Hepatocyte (in vitro differentiated cells): ENCODE measurements at places on chromosomes 5 and 9. TPM values are rescaled to one million over a fixed set of nuclear protein-coding genes. Genes with fewer than 3 reads are reported as not detected.

- no peaks in the 10 kb centered on the region for H3K36me3 ChIP-seq
- H3K27me3 ChIP-seq, result no peaks in the 10 kb centered on the region
- H3K27ac ChIP-seq, result no peak overlapping the region
- no peak for DNase-seq
Measured at GRCh38 chr9:680106-680505, 161.4 kb upstream of the DMRT1 start.

DNA sequence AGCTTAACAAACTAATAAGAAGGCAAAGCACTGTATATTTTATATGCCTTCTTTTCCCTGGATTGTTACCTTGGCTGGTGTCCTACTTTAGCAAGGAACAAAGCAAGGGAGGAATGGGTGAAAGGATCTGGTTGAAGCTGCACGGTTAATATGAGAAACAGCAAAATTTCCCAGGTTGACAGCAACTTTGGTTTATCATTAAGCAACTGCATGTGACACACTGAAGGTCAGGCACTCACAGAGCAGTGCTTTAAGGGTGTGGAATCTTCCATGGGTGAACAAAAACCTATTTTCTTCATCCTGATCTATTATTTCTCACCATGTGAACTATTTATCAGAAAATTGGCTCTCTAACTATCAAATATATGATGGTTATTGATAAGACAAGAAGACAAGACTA is 109.0 kb upstream of the ATP10B start:
- no peaks in the 10 kb centered on the region for H3K36me3 ChIP-seq
- no peak for DNase-seq
- no peaks in the 10 kb centered on the region for H3K27me3 ChIP-seq
- H3K27ac ChIP-seq, result peak overlapping the region; percentile 78

DNA sequence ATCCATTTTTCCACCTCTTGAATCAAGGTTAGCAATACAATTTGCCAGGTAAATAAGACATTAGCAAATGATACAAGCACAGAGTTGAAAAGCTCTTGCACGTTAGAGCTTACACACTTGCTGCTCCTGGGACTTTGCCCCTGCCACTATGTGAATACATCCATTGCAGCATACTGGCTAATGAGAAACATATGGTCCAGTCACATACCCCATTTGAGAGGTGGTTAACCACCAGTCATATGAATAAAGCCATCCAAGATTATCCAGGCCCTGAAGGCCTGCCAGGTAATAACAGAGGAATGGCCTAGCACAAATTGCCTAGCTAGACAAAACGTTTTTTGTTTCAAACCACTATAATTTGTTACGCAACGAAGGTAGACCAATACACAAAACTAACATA is 45.8 kb upstream of the FTMT start:
- H3K27ac ChIP-seq, result no peak overlapping the region
- no peaks in the 10 kb centered on the region for H3K36me3 ChIP-seq
- DNase-seq, result peak; percentile 6
- H3K27me3 ChIP-seq, result no peaks in the 10 kb centered on the region

DNA sequence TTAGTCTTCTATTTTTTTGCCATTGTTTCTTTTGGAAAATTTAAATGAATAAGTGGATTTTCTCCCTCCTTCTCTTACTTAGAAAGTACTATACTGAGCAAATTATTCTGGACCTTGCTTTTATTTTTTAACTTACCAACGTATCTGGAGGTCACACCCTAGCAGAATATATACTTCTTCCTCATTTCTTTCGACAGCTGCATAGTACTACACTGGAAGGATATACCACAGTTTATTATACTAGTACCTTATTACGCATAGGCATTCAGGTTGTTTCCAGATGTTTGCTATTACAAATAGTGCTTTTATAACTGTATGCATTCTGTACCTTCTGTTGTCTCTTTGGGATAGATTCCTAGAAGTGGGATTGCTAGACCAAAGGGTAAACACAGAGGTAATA is 16.7 kb downstream of the RC3H2 start:
- no peak overlapping the region for H3K4me3 ChIP-seq
- H3K27ac ChIP-seq, result no peak overlapping the region
- DNase-seq, result no peak
- no peaks in the 10 kb centered on the region for H3K36me3 ChIP-seq

- no peak for DNase-seq
- no peak overlapping the region for H3K4me3 ChIP-seq
- H3K27me3 ChIP-seq, result peaks cover 16% of the 10 kb centered on the region
Measured at GRCh38 chr5:181156758-181157157, 9.4 kb downstream of the OR2V2 start.

DNA sequence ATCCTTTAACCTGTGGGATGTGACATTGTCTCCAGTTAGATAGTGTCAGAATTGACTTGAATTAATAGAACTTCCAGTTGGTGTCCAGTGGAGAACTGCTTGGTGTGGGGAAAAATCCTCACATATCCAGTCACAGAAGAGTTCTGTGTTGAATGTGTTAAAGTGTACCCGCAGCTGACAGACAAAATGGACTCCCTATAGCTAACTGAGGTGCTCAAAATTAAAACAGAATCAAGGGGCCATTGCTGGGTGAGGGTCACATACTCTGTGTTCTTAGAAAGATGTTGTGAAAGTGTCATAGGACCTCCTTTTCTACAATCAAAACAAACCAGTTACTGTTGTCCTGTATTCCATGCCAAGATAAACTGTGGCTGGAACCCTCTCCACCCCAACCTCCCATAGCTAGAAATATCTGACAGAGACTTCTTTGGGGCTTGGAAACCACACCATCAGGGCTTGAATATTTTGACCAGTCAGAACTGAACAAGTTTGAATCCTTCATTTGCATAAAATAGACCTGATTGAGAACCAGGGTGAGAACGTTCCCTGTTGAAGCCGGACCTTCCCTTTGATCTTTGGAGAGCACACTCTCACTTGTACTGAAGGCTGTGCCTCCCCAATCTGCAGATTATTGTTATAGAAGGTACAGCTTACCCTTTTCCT is 164.0 kb upstream of the ZNF608 start:
- H3K4me3 ChIP-seq, result no peak overlapping the region
- H3K4me1 ChIP-seq, result peaks cover 34% of the 10 kb centered on the region
- H3K27ac ChIP-seq, result no peak overlapping the region
- H3K36me3 ChIP-seq, result no peaks in the 10 kb centered on the region
- DNase-seq, result no peak

DNA sequence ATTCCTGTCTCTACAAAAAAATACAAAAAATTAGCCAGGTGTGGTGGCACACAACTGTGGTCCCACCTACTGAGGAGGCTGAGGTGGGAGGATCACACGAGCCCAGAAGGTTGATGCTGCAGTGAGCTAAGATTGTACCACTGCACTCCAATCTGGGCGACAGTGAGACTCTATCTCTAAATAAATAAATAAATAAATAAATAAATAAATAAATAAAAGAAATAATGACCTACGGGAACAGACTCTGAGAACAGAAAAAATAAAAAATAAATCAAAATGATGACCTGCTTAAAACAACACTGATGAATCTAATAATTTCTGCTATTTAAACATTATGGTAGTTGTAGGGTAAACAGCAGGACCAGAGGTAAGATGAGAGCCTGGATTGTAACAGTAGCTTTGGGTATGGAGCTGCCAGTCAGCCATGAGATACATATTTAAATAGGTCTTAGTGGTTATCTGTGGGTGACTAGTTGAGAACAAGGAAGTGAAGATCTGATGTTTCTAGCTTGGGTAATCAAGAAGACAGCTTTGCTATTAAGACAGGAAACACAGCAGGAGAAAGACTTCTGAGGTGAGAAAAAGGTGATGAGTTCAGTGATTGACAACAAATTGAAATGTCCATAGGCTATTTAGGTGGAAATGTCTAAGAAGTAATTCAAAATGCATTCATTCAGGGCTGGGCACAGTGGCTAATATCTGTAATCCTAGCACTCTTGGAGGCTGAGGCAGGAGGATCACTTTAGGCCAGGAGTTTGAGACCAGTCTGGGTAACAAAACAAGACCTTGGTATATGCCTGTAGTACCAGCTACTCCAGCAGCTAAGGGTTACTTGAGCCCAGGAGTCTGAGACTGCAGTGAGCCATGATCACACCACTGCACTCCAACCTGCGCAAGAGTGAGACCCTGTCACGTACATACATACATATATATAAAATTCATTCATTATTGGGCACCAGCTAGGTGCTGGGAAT is 11.0 kb downstream of the RNF145 start:
- DNase-seq, result no peak
- no peak overlapping the region for H3K27ac ChIP-seq
- H3K4me3 ChIP-seq, result no peak overlapping the region
- no peaks in the 10 kb centered on the region for H3K36me3 ChIP-seq

DNA sequence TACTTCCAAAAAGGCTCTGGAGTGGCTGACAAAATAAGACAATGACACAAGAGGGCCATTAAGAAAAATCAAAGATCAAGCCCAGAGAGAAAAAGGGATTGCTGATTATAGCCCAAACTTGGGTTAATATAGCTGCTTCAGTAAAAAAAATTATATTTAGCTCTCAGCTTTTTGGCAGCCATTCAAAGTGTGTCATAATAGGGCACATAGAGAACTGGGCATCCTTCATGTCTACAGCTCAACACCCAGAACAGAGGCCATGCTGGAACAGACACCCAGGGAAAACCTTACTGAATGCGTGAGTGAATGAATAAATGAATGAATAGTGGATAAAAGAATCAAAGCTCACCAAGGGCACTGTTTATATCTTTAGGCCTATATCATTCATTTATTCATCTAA is 110.1 kb downstream of the SLIT3 start:
- no peaks in the 10 kb centered on the region for H3K4me1 ChIP-seq
- no peak overlapping the region for H3K27ac ChIP-seq
- H3K36me3 ChIP-seq, result no peaks in the 10 kb centered on the region
- no peak for DNase-seq
- no peak overlapping the region for H3K4me3 ChIP-seq

- no peaks in the 10 kb centered on the region for H3K36me3 ChIP-seq
- H3K4me3 ChIP-seq, result no peak overlapping the region
- H3K4me1 ChIP-seq, result no peaks in the 10 kb centered on the region
Measured at GRCh38 chr9:131051592-131052517, 42.9 kb downstream of the LAMC3 start.

DNA sequence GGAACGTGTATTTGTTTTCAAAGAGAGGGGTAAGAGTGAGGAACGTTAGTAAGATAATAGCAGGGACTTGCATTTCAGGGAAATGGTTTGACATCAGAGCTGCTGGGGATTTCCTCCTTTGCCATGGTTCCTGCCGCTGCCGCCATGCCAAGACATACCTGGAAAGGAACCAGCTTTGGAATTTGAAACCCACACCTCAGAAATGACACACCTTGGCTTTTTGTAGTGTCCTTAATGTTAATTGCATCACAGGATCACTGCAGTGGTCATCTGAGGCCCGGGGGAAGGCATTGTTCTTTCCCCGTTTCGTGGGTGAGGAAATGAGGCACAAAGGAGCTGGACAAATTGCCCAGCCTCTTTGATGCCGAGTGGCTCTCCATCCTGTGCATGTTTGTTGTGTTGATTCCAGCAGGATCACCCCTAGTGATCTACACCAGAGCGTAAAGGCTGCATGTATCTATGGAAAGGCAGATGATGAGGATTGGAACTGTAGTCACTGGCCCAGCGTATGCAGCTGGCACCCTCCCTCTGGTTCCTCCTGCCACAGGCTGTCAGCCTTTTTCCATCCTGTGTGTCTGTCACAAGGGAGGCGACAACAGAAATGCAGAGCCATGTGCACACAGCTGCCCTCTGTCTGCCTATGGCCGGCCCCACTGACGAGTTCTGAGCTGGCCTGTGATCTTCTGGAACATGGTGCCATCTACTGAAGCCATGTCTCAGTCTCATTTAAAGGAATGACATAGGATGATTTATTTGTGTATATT is 37.8 kb downstream of the SLC46A2 start:
- no peak for DNase-seq
- H3K36me3 ChIP-seq, result no peaks in the 10 kb centered on the region
- H3K4me1 ChIP-seq, result no peaks in the 10 kb centered on the region
- H3K27ac ChIP-seq, result no peak overlapping the region
- no peak overlapping the region for H3K4me3 ChIP-seq
- no peaks in the 10 kb centered on the region for H3K27me3 ChIP-seq

DNA sequence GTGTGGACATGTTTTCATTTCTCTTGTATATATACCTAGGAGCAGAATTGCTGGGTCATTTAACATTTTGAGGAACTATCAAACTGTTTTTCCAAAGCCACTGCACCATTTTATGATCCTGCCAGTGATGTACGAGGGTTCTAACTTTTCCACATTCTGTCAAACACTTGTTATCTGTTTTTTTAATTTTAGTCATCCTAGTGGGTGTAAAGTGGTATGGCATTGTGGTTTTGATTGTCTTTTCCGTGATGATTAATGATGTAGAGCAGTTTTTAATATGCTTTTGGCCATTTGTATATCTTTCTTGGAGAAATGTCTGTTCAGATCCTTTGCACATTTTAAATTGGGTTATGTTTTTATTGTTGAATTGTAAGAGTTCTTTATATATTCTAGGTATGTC is 107.0 kb downstream of the MELK start:
- no peak overlapping the region for H3K4me3 ChIP-seq
- DNase-seq, result no peak
- H3K27me3 ChIP-seq, result no peaks in the 10 kb centered on the region
- no peak overlapping the region for H3K27ac ChIP-seq
- no peaks in the 10 kb centered on the region for H3K4me1 ChIP-seq
- no peaks in the 10 kb centered on the region for H3K36me3 ChIP-seq

DNA sequence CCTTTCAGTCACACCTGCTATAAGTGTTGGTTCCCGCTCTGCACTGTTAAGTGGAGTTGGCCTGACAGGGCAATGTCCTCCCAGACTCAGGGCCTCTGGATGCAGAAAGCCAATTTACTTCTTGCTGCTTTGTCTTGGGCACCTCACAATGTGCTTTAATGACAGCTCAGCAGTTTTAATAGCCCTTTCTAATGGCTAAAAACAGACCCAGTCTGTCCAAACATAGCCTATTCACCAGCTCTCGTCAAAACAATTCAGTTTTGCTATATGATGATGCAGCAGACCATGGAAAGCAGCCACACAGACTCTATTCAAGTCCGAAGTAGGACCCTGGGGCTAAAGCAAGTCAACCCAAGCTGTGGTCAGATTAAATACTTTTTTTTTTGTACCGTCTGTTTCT is 529.1 kb upstream of the SEMA6A start:
- H3K4me1 ChIP-seq, result no peaks in the 10 kb centered on the region
- no peak overlapping the region for H3K27ac ChIP-seq
- H3K27me3 ChIP-seq, result no peaks in the 10 kb centered on the region
- H3K36me3 ChIP-seq, result no peaks in the 10 kb centered on the region
- H3K4me3 ChIP-seq, result no peak overlapping the region

DNA sequence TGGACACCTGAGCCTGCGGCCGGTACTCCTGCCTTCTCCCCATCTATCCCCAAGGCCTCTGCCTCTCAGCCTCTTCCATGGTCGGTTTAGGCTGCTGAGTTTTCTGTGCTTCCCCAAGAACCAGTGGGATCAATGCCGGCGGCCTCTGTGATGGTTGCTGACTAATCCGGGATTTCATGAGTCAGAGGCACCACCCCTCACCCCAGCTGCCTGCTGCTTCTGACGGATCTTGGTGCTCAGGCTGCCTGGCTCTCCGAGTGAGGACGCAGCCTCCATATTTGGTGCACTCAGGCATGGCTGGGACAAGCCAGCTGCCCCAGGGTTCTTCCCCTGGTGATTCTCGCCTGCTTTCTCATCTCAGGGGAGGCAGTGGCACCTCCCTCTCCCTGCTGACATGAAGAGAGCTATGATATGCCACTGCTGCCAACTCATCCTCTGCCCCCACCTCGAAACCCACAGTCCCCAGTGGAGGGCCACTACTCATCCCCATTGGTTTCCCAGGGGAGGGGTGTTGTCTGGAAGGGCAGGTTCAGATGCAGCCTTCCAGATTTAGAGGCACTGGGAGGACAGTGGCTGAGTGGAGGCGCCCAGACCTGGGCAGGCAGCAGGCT is 3.3 kb upstream of the MAN1B1 start:
- peaks cover 9% of the 10 kb centered on the region for H3K27me3 ChIP-seq
- peak overlapping the region; percentile 57 for H3K27ac ChIP-seq
- DNase-seq, result peak; percentile 85
- no peak overlapping the region for H3K4me3 ChIP-seq
- peaks cover 21% of the 10 kb centered on the region for H3K4me1 ChIP-seq

Gene CTSL
- 343 and 365 TPM in 2 replicates for total RNA-seq

Gene SLCO6A1
- total RNA-seq, result 0.52 and 1.2 TPM in 2 replicates

Gene MZB1
- not detected in 2 replicates for total RNA-seq

Gene HRCT1
- 0.24 and 0.90 TPM in 2 replicates for total RNA-seq
